ENCODE measurements at places on chromosomes 5 and 9.
A peak's percentile ranks its signal among the peaks of the same experiment; 100 is the strongest.

DNA sequence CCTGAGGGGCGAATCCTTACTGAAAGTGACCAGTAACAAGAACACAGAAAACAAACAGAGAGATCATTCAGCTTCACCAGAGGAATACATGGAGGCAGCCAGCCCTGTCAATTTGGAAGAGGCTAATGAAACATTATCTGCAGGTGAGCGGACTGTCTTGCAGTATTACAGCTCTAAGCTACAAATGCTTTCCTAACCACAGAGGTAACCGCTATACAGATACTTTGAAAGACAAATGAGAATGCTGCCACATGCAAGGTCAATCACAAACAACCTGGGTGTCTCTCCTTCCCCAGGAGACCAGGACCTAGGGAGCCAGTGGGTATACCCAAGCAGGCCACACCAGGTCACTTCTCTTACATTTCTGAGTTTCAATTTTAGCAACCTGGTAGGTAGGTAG lies 30.2 kb downstream of the EFNA5 start:
- no peak for DNase-seq

- no peak for DNase-seq
Observed at GRCh38 chr9:4701526-4701925, 22.2 kb downstream of the CDC37L1 start.

DNA sequence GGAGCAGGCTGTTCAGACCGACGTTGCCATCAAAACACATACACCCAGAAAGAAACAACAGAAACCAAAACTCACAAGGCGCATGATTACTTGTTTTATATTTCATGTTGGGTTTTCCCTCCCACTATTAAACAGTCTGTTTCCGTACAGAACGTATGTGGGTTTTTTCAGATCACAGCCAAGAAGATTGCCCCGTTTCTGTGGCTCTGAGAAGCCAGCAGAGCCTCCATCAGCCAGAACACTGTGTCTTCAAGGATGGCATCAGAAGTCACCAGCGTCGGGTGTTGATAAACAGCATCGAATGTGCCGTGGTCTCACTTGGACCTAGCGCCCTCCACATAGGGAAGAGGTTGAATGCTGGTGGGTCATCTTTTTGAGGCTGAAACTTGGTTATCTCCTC lies 42.8 kb downstream of the FAM78A start:
- DNase-seq = no peak

DNA sequence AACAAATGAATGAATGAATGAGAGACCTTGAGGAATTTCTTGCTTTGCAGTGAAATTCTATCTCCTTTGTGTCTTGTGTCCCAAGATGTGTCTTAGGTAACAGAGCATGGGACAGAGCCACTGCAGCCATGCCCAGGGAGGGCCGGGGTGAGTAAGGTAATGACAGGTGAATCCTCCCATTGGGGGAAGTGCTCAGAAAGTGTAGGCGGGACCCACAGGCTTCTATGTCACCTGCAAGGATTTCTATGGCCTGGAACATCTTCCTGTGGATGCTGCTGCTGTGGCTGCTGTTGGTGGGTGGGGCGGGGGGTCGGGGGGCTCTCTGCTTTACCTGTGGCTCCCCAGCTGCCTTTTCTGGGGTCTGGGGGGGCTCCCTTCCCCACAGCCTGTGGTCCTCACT lies 133.6 kb upstream of the IER5L start:
- DNase-seq = no peak

GRCh38 chr9:136784997-136785361 lies 6.2 kb upstream of the TMEM141 start:
- DNase-seq = no peak

- no peak for DNase-seq
Observed at GRCh38 chr9:127935765-127936221, 1.9 kb downstream of the DPM2 start.

DNA sequence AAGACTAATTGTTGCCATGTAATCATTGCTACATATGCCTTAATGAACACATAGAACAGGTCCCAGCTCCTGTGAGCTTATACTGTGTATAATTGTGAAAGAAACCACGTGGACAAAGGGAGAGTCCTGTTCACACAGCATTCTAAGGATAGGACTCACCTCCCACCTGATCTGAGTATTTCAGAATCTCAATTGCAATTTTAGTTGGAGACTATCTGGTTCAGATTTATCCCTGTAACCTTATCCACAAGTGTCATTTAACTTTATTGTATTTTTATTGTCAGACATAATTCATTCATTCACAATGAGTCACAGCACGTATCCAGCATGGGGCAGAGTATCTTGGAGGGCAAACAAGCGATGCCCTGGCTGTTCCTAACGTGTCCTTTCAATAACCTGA lies 448.3 kb downstream of the NTRK2 start:
- no peak for DNase-seq

- DNase-seq = no peak
Observed at GRCh38 chr9:96574931-96575351, 44.7 kb downstream of the CDC14B start.

- no peak for DNase-seq
Observed at GRCh38 chr9:116550696-116551436, 136.2 kb upstream of the TRIM32 start.

GRCh38 chr9:88660611-88661010 lies 125.6 kb downstream of the NXNL2 start:
- DNase-seq = no peak

- DNase-seq = no peak
Observed at GRCh38 chr9:27602142-27602861, 29.0 kb upstream of the C9orf72 start.

DNA sequence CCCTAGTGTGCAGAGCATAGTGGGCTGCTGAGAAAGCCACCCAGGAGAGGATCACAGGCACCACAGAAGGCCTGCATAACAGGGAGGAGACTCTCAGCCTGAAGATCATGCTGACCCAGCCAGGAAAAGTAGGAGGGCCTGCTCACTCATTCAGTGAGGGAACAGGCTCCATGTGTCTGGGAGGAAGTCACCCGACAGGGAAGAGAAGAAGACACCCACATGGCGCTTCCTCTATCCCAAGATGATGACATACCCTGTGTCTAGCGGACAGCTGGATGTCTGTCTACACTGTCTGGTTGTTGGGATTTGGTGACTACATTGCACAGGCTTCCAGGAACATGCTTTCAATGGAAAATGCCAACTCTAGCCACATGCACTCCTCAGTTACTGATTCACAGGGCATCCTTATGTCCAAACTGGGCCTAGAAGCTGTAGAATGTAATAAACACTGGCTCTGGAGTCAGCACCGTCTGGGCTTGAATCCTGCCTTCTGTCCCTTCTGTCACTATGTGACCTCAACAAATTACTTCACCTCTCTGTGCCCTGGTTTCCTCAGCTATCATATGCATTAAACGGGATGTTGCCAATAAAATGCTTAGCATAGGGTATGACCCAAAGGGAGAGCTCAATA lies 47.6 kb downstream of the KLHL3 start:
- DNase-seq = no peak

DNA sequence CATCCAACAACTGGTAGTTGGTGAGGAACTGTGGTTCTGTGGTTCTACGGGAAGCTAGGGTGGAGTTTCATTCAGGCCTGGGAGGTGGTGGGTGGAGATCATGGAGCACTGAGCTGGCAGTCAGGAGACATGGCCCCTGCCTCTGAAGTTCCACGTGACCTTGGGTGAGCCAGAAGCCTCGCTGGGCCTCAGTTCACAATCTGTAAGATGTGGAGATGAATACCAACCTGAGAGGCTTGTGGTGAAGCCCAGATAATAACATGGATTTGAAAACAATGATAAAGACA lies 177.9 kb downstream of the MACROH2A1 start:
- no peak for DNase-seq

GRCh38 chr9:83754383-83754977 lies 46.7 kb upstream of the UBQLN1 start:
- DNase-seq = no peak

- no peak for DNase-seq
Observed at GRCh38 chr9:120791161-120791560, 2.1 kb downstream of the FBXW2 start.

- no peak for DNase-seq
Observed at GRCh38 chr5:77632526-77633206, 5.8 kb downstream of the OTP start.

GRCh38 chr9:95993337-95993736 lies 117.8 kb downstream of the ERCC6L2 start:
- DNase-seq = no peak

DNA sequence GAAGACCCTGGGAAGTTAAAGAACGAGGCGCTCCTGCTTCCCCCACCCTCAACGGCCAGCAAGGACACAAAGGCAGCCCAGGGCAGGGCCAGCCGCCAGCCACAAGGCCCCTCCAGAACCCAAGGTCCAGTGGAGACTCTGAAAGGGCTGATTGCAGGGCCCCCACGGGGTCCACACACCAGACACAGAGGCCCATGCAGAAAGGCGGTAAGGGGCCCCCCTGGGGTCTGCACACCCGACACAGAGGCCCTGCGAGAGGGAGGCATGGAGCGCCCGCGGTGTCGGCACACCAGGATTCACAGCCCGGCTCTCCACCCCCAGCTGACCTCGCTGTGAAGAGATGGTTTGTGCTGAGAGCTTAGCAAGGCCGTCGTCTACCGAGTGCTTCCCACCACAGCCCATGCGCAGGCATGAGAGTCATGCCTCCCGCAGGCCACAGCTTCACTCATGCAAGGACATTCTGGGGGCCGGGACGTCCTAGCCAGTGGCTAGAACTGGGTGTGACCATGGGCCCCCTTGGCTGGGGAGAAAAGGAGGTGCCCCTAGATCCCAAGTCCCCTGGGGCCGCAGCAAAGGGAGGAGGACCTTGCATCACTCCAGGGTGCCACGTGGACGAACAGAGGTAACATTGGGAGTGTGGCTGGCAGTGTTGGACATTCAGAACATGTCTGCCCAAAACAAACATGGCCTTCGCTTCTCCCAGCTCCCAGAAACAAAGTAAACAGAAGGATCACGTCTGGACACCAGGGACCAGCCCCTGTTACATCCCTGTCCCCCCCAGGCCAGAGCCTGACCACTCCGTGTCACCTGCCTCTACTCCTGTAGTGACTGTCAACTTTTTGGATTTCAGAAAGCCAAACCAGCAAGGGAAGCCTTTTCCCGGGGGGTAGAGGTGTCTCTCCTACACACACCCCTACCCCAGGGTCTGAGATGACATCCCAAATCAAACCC lies 9.8 kb downstream of the BRD3 start:
- no peak for DNase-seq

- DNase-seq = no peak
Observed at GRCh38 chr5:139912158-139912557, 116.5 kb downstream of the PSD2 start.

GRCh38 chr5:16410338-16410737 lies 55.3 kb downstream of the ZNF622 start:
- DNase-seq = no peak

DNA sequence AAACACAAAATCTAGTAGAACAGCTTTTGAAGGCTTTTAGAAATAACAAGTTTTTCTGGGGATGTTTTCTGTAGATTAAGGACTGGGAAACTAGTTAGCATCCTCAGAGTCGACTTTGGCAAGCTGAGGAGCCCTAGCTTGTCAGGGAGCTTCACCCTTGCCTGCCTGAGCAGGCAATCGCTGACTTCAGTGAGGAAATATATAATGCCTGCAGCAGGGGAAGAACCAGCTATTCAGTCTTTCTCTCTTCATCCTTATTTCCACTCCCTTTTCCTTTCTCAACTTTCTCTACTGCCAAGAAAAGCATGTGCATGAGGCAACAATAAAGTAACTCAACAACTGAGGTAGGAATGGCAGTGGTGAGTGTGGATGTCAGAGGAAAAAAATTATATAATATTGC lies 54.7 kb downstream of the PLK2 start:
- DNase-seq = no peak

DNA sequence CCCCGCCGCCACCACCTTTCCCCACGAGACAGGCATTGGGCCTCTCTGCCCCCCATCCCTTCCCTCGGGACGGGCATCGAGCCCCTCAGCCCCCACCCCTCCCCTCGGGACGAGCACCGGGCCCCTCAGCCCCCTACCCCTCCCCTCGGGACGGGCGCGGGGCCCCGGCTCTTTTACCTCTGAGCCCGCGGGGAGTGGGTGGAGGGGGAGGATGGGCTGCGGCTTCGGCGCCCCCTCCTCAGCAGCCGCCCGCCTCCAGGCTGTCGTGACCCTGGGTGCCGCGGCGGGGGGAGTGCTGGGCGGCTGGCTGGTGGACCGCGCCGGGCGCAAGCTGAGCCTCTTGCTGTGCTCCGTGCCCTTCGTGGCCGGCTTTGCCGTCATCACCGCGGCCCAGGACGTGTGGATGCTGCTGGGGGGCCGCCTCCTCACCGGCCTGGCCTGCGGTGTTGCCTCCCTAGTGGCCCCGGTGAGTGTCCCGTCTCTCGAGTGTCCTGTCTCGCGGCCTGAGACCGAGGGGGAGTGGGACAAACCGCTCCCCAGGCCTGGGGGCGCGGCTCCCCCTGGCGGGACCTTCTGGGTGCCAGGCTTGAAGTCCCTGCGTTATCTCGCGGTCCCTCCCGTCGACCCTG lies 791 bp downstream of the SLC2A8 start:
- peak; percentile 44 for DNase-seq

DNA sequence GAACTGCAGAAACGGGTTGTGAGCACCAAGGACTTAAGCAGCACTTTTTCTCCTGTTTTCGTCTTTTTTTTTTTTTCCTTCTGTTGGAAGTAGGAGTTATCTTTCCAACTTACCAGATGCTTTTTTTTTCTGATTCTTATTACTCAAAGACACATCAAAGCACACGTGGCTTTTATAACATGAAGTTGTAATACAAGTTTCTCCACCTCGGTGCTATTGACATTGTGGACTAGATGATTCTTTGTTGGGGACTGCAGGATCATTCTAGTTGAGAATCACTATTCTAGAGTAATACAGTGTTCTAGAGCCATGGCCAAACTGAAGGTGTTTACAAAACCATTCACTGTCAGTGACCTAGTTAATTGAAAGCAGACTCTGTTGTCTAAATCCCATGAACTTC lies 51.5 kb downstream of the MYO10 start:
- no peak for DNase-seq

DNA sequence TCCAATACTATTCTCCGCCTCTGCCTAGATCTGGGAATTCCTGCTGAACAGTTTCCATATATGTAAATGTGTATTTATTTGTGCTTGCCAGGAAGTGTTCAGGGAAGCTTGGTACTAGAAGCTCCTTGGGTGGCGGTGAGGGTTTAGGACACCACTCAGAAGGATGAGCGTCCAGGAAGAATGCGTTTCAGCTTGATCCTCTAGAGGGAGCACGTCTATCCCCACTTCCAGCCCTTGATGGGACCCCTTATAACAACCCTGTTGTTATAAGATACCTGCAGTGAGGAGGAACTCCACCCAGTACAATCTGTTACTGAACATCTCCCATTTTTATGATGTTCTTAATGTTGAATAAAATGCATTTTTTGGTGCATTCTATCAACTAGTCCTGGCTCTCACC lies 88.9 kb downstream of the CYFIP2 start:
- peak; percentile 20 for DNase-seq

DNA sequence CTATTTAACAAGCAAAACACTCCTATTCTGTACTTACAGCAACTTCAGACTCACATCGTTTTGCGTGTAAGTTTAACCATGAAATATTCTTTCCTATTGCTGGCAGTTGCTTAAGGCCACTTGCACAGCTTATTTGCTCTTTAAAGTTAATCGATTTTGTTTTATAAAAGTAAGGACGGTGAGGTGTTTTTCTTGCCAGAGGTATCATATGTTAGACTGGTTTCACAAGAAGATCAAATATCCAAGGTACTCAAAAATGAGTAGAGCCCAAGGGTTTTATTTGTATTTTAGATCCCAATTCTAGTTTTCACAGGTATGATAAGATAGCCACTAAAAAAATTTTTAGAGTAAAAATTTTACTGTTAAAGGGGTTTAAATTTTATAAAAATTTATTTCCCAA lies 16.2 kb downstream of the CLINT1 start:
- DNase-seq = no peak

All from HTR-8/SVneo (cell line).